ENCODE measurements at places on chromosomes 11 and 22. TPM values are rescaled to one million over a fixed set of nuclear protein-coding genes. Genes with fewer than 3 reads are reported as not detected.

GRCh38 chr22:31282748-31283468, 9.4 kb downstream of the PIK3IP1 start:
- DNase-seq, result no peak

- DNase-seq, result no peak
Measured at GRCh38 chr22:31945443-31945855, 1.1 kb downstream of the YWHAH start.

The TMPRSS5 gene
- total RNA-seq, result 0.16 TPM

The LMO1 gene
- not detected for total RNA-seq

The PLA2G3 gene
- not detected for total RNA-seq

The FXYD6 gene
- total RNA-seq, result 28.6 TPM

GRCh38 chr22:41181349-41182241, 23.5 kb upstream of the L3MBTL2 start:
- DNase-seq, result no peak

DNA sequence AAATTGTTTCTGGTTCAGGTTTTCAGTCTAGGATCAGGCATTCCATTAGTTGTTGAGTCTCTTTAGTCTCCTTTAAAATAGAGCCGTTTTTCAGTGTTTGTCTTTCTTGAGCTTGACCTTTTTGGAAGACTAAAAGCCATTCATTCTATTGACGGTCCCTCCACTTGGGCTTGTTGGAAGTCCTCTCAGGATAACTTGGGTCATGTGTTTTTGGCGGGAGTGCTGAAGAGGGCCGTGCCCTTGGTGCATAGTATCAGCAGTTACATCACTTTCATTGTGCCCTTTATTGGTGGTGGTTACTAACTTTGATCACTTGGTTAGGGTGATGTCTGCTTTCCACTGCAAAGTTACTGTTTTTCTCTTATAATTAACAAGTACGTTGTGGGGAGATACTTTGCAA, 20.8 kb downstream of the CECR2 start:
- no peak for DNase-seq

The HTR3A gene
- 0.24 TPM for total RNA-seq

DNA sequence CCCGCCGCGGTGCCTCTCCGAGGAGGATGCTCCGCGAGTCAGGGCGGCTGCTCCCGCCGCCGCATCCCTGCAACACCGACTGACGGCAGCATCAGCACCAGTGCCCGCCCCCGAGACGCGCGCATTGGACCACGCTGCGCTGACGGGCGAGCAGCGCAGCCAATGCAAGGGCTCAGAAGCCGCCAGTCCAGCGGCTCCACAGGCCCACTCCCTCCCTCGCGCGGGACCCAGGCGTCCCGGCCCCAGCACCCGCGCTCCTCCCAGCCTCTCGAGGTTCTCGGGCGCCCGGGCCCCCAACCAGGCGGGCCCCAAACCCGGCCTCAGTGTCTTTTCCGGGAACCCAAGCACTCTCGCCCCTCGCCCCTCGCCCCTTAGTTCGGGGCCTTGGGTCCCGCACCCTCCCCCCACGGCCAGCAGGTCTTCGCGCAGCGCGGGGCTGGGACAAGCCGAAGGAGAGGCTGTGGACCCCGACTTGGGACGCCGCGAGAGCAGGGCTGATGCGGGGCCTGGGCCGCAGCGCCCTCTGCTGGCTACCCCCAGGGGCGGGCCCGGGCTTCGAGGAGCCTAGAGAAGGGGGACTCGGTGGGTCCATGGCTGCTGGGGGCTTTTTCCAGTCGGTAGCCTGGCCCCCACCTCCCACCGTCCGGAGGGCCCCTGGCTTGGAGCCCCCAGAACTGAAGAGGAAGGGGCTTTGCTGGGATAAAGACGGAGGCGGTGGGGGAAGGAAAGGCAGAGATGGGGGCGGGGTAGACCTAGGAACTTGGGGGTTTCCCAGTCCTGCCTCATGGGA, at the start of gene NRXN2:
Gene NRXN2 (minus strand): TSS at position 81 of the 790 bp plus-strand sequence. CDS start 9,498 bp downstream, outside the sequence.
- peak; percentile 81 for DNase-seq

GRCh38 chr22:26579331-26579886, 10.5 kb downstream of the TPST2 start:
- no peak for DNase-seq

The BATF2 gene
- total RNA-seq, result 1.6 TPM

DNA sequence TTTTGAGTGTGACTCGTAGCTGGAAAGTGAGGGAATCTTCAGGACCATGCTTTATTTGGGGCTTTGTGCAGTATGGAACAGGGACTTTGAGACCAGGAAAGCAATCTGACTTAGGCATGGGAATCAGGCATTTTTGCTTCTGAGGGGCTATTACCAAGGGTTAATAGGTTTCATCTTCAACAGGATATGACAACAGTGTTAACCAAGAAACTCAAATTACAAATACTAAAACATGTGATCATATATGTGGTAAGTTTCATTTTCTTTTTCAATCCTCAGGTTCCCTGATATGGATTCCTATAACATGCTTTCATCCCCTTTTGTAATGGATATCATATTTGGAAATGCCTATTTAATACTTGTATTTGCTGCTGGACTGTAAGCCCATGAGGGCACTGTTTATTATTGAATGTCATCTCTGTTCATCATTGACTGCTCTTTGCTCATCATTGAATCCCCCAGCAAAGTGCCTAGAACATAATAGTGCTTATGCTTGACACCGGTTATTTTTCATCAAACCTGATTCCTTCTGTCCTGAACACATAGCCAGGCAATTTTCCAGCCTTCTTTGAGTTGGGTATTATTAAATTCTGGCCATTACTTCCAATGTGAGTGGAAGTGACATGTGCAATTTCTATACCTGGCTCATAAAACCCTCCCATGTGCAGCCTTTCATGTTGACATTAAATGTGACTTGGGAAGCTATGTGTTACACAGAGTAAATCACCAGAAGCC, 11.0 kb downstream of the OR51E1 start:
- no peak for DNase-seq
